Mammary epithelial cell (primary cell): ENCODE measurements at places on chromosomes 7 and 10. TPM values are rescaled to one million over a fixed set of nuclear protein-coding genes. Genes with fewer than 3 reads are reported as not detected.

- DNase-seq: no peak
Observed at GRCh38 chr10:88322324-88323063, 260.6 kb downstream of the RNLS start.

DNA sequence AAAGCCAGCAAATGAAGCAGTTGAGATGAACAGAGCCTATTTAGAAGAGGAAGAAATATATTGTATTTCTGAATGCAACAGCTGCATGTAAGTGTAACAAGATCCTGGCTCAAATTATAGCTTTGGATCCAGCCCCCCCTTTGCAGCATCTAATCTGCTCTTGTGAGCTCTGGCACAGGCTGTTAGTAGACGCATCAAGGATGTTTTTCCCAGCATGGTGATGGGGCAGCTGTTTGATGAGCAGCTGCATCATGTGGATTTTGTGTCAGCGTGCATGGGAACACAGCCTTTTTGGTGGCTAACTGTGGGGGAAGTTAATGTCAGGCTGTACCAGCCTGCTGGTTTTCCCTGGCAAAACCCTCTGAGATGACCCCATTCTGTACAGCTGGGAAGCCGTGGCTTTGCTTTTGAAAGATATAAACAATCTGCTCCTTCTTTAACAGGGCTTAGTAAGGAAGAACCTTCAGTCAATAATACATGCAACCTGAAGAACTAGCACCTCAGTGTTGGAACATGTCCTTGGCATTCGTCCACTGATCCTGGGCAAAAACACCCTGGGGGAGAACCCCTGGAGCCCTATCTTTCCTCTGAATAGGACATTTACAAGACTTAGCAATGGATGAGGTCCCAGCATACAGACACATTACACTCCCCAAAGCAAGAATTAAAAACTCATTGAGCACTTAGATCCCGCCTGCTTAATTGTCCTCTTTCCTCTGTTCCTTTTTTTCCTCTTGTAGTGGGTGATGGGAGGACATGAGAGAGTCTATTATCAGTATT is 70.6 kb downstream of the NPS start:
- DNase-seq: no peak

OR2A1 gene
- not detected in 2 replicates for total RNA-seq

GRCh38 chr10:93481637-93482144 is 443 bp downstream of the MYOF start:
- no peak for DNase-seq

DNA sequence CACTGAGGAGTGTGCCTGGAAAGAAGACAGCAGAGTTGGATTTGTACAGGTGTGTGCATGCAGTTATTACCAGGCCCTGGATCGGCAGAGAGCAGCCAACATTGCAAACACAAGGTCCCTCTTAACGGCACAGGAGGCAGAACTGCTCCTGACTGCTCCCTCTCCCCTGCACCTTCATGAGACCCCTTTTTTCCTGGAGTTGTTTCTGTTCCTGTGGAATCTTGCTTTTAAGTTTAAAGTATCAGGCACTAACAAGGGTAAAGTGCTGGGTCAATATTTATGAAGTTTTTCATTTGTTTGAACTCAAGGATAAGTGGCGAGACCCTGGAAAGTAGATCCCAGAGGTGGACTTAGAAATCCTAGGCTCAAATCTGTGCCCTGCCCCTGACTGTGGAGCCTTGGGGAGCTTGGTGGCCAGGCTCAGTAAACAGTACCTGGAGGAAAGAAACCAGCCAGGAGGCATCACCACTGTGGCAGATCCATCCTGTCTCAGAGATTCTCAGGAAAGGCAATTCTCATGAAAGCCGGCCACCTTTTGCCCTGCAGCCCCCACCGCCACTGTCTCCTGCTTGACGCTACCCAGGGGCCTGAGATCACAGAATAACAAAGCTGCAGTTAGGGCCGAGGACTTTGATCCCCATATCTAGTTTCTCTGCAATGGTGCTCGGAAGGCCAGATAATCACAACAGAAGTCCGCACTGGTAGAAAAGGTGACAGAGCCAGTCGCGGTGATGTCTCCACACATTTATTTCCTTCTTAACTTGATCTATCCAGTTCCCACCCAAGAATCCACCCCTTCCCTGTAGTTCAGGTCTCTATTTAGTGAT is 36.7 kb downstream of the DDC start:
- DNase-seq: no peak

- DNase-seq: no peak
Observed at GRCh38 chr7:43847496-43847895, 21.8 kb downstream of the MRPS24 start.

DNA sequence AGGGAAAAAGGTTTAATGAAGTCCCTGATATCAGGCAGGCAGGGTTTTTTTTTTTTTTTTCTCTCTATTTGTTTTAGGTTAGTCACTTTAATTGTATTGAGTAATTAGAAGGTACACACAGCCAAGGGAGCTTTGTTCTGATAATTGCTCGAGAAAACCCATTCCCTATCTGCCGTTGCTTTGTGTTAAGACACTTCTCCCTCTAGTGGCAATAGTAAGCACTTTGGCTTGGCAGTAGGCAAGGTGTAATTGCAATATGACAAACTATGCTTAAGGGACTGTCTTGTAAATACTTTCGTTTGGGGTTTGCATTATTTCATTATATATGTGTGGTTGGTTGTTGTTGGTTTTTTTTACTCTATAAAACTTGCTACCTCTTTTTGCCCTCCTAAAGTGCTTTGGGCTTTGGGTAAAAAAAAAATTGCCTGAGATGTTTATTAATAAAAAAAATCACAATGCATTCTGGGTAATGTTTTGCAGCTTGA is 113.4 kb downstream of the BTRC start:
- peak; percentile 73 for DNase-seq

ITGB8 gene
- total RNA-seq: 221 TPM

SND1 gene
- total RNA-seq: 234 TPM in 2 replicates

FIGNL1 gene
- 15.6 and 18.3 TPM in 2 replicates for total RNA-seq

DNA sequence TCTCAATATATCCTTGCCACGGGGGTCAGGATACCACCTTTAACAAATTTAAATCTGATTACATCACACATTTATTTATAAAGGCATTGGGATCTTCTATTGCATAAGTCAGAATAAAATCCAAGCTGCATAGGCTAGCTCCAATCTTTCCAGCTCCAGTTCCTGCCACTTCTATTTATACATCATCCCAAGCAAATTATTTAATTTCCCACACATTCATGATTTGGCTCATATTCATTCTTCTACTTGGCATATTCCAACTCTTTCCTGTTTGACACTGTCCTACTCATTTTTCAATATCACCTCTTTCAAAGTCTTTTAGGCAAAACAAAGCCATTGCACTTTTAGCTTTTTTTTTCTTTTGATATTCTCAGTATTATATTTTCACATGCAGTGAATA is 579.0 kb upstream of the FZD8 start:
- no peak for DNase-seq

DNA sequence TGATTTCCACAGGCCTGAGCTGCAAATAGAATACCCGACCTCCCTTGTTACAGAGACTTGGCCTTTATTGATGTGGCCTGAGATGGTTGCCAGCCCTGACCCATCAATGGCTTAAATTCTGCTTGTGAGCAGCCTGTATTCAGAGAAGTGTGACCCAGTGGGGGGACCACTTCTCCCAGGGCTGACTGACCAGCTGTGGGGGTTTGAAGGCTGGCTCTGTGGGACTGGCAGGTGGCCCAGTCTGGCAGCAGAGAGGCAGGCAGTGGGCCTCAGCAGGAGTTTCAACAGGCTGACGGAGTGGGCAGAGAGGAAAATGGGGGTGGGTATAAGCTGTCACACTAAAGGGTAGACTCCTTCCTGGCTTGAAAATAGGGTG is 12.2 kb upstream of the PPIF start:
- DNase-seq: no peak

DNA sequence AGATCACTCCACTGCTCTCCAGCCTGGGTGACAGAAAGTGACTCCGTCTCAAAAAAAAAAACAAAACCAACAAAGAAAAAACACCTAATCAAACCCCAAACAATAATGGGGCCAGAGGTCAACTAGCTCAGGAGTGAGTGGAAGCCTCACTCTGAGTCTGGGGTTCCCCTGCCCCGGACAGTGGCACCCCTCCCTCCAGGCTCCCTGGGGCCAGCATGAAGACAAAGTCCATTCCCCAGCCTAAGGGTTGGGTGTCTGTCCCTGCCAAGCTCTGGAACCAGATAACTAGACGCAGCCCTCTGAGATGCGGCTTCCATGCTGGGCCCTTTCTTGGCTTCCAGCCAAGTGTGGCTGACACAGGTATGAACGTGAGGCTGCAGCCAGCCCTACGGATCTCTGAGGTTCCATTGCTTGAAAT is 1.7 kb upstream of the FUOM start:
- peak; percentile 28 for DNase-seq

DNA sequence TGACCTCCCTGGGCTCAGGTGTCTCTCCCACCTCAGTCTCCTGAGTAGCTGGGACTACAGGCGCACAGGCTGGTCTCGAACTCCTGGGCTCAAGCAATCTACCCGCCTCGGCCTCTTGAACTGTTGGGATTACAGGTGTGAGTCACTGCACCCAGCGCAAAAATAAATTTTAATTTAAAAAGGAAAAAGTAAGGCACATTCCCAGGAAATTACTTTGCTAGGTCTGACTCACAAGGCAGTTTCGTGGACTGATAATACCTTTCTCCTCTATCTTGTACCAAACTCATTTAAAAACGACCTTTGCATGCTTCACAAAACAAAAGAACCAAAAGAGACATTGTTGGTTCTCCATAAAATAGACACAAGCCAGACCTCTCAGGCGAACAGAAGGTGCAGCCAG is 29.7 kb downstream of the PARP12 start:
- peak; percentile 21 for DNase-seq

DNA sequence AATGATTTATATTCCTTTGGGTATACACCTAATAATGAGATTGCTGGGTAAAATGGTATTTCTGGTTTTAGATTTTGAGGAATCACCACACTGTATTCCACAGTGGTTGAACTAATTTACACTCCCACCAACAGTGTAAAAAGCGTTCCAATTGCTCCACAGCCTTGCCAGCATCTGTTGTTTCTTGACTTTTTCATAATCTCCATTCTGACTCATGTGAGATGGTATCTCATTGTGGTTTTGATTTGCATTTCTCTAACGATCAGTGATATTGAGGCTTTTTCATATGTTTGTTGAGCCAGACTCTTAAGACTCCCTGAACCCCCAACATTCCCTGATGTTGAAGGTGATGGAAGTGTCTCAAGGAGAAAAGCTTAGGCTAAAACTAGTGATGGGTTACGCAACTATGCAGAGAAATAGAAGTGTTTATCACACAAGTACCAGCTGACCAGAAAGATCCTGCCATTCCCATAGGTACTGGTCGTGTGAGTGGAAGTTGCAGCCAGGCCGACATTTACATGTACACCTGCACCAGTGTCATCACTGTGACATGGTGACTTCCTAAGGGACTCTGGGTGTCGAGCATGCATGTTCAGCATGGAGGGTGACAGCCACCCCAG is 711.2 kb upstream of the NRP1 start:
- DNase-seq: peak; percentile 56

TRIM73 gene
- 2.9 and 3.9 TPM in 2 replicates for total RNA-seq

HOXA2 gene
- 0.50 TPM for total RNA-seq

DNA sequence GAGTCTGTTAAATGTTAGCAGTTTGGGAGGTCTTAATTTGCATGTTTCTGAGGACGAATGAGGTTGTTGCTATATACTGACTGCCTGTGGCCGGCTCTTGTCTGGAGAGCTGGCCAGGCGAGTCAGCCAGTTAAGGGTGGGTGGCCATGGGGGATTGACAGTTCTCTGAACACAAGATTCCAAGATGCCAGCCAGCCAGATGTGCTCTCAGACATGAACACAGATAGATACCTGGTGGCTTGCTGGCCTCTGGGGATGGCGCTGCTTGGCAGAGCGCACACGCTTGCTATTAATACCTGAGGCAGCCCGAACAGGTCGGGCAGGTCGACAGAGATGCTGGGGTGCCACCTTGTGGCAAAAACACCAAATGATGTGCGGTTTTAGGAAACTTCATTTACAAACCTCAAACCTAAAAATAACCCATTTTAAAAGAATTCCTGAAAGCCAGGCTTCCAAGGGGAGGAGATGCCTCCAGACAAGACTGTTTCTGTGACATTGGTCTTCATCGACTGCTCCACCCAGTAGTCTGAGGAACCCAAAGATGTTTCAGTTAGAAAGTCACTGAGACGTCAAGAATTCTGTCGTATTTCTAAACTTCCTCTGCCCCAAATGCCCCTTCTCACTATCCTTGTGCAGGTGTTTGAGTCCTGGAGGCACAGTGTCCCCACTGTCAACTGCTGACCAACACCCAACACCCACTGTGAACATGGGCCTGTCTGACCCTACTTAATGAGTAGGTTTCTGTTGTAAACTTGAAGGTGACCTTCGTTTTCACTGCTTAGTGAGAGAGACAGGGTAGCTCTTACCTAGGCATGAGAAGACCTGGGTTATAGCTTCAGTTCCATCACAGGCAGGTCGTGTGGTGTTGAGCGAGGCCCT is 123.4 kb downstream of the NT5C2 start:
- peak; percentile 48 for DNase-seq

GRCh38 chr10:556971-557637 is 132.4 kb downstream of the DIP2C start:
- no peak for DNase-seq

DNA sequence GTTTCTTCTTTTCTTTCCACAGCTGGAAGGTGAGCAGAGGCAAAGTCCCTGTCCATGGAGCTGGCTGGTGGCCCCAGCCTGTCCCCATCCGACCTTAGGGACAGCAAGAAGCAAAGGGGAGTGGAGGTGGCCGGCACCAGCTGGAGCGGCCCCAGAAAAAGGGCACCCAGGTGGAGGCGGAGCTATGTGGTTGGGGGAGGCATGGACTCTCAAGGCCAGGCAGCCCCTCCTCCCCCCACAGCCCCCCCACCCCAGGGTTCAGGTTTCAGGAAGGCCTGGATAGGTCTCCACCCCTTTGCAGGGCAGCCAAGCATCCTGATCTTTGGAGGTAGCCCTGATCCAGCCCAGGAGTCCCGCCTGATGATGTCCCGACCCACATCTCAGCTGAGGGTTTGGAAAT is at the start of gene SSC4D:
TSS of gene SSC4D (minus strand) at position 161 of the 400 bp plus-strand sequence. CDS start 5,258 bp downstream, outside the sequence.
- DNase-seq: no peak

DNA sequence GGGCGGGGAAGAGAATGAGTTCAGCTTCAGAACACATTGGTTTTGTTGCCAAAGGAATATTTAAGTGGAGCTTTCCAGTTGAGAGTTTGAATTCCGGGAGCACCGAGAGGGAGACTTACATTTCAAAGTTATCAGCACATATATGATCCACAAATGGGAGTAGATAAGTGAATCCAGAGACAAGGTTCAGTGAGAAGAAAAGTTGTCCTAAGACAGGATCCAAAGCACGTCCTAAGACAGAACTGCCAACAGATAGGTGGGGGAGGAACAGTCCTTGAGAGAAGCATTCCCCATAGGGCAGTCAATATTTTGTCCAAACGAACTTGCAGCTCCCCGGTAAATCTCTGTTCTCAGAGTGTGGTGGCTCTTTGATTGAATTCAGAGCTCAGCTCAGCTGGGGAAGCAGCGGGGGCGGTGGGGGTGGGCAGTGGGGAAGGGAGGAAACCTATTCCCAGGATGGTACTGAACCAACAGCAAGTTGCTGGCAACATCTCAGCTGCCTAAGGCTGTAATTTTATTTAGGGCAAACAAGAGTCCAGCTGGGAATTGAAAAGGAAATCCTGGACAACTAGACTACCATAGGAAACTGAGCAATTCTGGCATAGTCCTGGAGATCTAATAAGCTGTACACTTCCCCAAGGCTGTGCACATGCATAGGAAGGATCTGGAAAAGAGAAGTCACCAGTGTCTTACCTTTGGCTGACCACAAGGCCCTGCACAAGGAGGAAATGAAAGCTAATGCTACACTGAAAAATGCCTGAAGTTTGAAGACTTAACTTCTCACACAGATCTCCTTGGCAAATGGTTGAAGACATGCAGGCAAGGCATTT is 94.2 kb upstream of the CXCL12 start:
- no peak for DNase-seq

CACNA2D1 gene
- 24.0 TPM for total RNA-seq

- no peak for DNase-seq
Observed at GRCh38 chr7:133822868-133823552, 304.1 kb upstream of the LRGUK start.

GRCh38 chr7:28042721-28043120 is 137.9 kb downstream of the JAZF1 start:
- DNase-seq: peak; percentile 19
